HS-27A (cell line): ENCODE measurements at places on chromosomes 3 and 15.

DNA sequence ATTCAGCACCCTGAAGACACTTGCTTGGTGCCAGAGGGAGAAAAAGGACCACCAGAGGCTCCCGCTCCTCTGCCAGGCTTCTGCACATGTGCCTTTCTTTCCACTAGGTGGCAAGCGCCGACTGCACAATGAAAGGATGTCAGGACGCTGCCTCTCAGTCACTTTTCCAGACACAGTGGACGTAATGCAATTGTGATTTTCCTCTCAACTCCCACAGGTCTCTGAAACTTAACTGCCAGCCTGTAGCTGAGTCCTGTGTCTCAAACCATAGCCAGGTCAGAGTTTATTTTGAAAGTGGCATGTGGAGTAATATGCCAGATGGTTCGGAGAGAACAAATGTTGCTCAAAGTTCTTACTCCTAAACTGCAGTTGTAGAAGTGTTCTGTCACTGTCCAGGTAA lies 162.9 kb downstream of the ITPR1 start:
- peak; percentile 9 for DNase-seq

- no peak for DNase-seq
Measured at GRCh38 chr3:69326855-69327300, 59.0 kb downstream of the FRMD4B start.

DNA sequence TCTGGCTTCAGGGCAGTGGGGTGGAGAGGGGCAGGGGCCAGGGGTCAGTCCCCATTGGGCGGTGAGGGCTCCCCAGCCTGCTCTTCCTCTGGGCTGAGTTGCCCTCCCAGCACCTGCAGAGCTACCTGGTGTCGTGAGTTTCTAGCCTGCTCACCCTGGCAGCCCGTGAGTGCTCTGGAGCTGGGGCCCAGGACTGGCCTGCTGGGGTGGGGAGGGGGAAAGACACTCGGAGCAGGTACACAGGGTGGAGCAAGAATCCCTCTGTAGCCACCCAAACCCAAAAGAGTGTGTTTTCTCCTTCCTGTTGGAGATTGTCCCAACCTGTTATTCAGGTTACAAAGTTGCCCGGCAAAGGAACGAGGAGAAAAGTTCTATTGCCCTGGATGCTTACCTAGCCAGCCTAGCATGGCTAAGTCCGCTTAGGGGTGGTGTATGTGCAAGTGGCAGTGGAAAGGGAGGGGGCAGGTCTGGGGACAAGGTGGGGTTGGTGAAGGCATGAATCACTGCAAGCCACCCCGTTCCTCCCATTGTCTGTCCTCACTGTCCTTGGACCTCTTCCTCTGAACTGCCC lies 8.9 kb downstream of the FAM3D start:
- no peak for DNase-seq

- DNase-seq, result no peak
Measured at GRCh38 chr3:100103558-100104441, 10.5 kb downstream of the FILIP1L start.

GRCh38 chr3:128281056-128281455 lies 127.8 kb downstream of the EEFSEC start:
- DNase-seq, result no peak

GRCh38 chr3:12155264-12155663 lies 3.4 kb downstream of the TIMP4 start:
- DNase-seq, result no peak

- DNase-seq, result no peak
Measured at GRCh38 chr15:78104119-78104479, 11.7 kb downstream of the SH2D7 start.

DNA sequence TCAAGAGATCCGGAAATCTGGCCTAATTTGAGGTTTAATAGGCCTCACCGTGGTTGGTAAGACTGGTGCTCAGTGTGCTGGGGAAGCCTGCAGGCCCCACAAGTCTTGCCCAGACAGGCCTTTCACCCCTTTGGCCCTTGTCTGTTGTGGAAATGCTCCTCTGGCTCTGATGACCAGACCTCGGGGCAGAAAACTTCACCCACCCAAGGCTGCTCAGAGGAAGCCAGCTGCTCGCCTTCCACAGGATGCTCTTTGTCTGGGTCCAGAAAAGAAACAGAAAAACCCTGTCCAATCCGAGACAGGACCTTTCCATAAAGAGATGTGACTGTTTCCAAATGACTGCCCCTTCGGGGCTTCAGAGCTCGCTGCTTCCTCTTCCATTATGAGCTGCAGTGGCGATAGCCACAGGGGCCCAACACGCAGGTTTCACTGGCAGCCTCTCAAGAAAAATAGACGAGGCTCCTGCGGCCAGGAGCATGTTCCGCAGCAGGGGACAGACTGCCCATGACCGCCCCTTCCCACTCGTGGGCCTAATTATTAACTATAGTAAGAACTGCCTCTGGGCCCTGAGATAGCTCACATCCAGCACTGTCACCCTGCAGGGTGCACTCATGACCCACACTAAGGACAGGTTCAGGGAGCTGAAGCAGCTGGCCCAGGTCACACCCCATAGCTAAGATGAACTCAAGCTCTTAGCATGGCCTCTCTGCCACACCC lies 6.8 kb upstream of the SNX22 start:
- no peak for DNase-seq

DNA sequence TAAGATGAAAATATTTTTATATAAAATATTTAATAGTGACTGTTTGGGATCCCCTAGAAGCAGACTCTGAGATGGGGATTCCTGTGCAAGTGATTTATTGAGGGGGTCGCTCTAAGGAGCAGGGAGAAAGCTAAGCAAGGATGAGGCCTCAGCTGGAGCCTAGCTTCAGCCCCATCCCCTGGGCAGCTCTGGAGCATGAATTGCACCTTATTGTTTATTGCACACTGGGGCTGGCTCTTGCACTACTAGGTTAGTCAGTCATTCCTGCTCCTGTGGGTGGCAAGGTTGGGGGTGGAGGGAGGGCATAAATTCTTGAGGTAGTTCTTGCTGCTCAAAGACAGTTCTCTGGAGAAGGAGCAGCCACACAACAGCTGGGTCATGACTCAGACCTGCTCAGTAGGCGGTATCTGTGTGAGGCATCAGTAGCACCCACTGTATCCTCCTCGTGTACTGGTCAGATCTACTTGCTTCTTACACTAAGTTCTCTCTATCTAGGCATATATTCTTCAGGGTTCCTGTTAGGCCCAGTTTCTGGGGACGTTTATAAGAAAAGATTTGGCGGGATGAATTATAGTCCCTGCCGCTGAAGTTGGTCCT lies 27.2 kb upstream of the TNFSF10 start:
- peak; percentile 40 for DNase-seq

GRCh38 chr3:112136046-112136445 lies 3.0 kb upstream of the GCSAM start:
- DNase-seq, result no peak

GRCh38 chr15:34338347-34338746 lies 766 bp upstream of the SLC12A6 start:
- DNase-seq, result no peak

DNA sequence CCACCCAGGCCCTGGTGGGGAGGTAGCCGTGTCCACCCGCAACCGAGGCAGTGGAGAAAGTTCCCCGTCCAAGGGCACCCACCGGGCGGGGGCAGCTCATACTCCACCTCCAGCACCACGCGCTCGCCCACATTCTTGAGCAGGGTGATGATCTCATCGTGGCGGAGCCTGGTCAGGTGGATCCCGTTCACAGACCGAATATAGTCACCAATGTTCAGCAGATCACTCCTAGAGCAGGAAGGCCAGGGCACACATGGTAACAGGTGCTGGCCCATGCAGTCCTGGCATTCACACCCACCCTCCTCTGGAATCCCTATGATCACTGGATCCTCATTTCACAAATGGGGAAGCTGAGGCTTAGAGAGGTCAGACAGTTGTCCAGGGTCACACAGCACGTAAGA lies 15.8 kb downstream of the GRIP2 start:
- DNase-seq, result no peak

- no peak for DNase-seq
Measured at GRCh38 chr3:9123840-9124239, 125.6 kb downstream of the SRGAP3 start.

DNA sequence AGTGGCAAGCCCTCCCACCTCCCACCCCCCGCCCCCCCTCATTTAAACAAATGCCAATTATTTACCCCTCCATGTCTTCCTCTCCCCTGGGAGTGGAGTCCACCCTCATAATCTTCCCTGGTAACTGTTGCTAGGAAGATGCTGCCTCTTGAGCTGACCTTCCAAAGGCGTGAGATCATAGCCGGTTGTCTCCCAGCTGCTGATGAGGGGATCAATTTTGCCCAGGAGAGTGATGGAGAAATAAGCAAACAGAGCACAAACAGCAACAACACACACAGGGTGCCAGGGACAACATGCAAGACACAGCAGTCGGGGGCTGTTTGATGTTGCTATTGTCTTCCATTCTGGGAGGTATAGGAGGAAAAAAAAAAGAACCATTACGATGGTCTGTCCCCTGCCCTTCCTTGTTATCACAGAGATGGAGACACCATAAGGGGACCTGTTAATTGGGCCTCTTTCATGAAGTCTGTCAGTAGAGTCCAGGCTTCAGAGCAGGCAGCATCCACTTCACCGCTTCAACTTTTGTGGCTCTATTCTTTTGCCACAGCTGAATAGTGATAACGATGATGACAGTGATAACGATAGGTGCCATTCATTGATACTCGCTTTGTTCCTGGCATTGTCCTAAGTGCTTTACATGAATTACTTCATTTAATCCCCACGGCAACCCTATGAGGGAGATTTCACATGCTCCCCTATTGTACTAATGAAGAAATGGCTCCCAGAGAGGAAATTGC lies 76.9 kb upstream of the RGMA start:
- DNase-seq, result no peak

DNA sequence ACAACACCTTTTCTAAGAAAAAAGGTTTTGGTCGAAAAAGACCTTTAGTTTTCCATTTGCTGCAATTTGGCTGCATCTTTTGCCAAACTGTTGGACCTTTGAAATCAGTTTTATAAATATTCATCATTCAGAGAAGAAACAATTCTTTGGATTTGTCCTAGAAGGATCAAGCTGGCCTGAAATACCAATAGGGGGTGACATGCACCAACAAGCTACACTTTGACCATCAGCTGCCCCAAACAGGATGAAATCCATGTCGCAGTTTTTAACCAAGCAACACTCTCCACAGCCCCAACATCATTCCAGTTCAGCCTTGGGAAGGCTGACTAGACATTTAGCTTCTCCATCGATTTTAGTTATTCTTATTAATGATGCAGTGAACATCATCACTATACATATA lies 9.8 kb downstream of the RPL15 start:
- no peak for DNase-seq

DNA sequence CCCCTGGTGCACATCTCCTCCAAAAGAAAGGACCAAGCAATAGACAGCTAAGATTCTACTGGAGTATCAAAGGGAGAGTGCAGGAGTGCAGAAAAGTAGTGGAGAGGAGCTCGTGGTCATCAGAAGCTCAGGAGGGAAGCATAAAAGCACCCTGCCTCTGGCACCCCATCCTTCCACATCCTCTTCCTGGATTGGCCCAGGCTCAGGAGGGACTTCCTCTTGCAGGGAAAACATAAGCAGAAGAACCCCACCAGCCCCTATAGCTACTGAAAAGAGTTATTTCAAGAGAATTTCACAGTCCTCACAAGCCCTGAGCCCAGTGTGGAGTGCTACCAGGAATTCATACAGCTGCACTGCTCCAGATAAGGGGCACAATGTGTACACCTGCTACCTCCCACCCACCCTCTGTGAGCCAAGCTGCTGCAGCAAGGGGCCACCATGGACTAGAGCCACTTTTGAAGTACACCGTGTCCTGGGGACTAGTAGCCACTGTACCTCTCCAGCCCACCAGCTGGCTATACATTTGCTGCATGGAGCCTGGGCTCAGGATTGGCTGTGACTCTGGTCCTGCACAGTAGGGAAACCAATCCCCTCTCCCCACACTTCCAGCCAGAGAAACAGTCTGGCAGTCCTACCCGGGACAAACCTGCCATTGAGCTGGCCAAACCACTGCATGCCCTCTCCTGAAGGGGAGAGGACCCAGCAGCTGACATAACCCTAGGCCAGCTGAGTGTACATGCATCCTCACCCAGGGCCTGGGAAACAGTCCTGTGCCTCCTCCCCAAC lies 43.0 kb downstream of the CD200R1 start:
- no peak for DNase-seq

DNA sequence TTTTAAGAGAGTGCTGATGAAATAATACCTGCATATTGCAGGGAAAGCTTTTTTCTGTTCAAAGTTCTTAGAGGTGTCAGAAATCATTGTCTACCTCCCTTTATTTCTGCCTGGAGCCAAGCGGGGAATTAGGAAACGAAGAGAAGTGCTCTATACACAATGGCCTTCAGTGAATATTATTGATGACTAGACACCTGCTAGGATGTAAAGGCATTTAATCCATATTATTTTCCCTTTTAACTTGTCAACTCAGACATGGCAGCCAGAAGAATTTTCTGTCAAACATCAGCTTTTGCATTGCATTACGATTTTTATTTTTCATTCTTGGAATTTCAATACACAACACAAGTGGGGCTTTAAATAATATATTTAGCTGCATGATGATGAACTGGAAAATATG lies 24.7 kb downstream of the CADM2 start:
- no peak for DNase-seq

GRCh38 chr3:136658946-136659682 lies 93.1 kb downstream of the STAG1 start:
- no peak for DNase-seq

GRCh38 chr3:152443212-152444023 lies 174.7 kb downstream of the MBNL1 start:
- DNase-seq, result no peak

GRCh38 chr3:153173758-153174516 lies 11.9 kb downstream of the RAP2B start:
- no peak for DNase-seq

DNA sequence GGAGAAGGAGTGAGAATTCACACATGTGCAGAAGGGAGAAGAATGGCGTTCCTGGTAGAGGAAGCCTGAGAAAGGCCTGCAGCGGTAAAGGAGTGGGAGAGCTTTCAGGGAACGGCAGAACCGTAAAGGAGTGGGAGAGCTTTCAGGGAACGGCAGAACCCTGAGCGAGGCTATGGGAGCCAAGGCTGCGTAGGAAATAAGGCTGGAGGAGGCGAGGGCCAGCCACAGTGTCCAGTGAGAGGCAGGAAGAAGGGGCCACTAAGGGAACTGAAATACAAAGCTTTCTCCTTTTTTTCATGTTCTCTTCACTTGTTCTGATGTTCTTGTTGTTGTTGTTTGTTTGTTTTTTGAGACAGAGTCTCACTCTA lies 41.6 kb downstream of the GOLGA6L10 start:
- no peak for DNase-seq

DNA sequence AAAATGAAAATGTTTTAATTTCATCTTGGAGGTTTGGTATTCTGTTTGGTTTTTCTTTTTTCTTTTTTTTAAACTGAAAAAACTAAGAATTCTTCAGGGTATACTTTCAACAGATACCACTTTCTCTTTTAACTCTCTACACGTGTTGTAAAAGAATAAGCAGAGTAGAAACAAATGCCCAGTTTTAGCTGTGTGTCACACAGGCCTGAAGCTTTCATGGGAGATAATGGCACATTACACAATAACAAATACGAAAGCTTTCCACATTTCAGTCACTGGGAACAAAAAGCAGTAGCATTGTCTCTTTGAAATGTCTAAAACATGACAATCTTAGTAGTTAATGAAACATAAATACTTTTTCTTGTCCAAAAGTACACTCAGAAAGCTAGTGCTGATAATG lies 818.5 kb downstream of the TBL1XR1 start:
- DNase-seq, result no peak

GRCh38 chr3:190596349-190597285 lies 82.7 kb downstream of the IL1RAP start:
- no peak for DNase-seq

GRCh38 chr3:12115104-12115503 lies 43.6 kb downstream of the TIMP4 start:
- DNase-seq, result no peak
